ENCODE measurements at places on chromosomes 5 and 9. TPM values are rescaled to one million over a fixed set of nuclear protein-coding genes. Genes with fewer than 3 reads are reported as not detected.

Gene ARRDC3
- 60.3 TPM for total RNA-seq

Gene SLC34A1
- not detected for total RNA-seq

Gene TMEFF1
- total RNA-seq, result not detected

Gene PCDHA3
- total RNA-seq, result 0.25 TPM

Gene ITGA2
- total RNA-seq, result 1.5 TPM

Gene AGXT2
- not detected for total RNA-seq

Gene SPINK13
- total RNA-seq, result not detected

Gene LHX3
- not detected for total RNA-seq

Gene GRXCR2
- not detected for total RNA-seq

Gene CTSV
- total RNA-seq, result 0.28 TPM

Gene ADGRV1
- total RNA-seq, result 0.56 TPM

Gene HTR1A
- not detected for total RNA-seq

Gene DRD1
- 0.96 TPM for total RNA-seq

Gene OR4F3
- not detected for total RNA-seq

Gene KIF20A
- 3.2 TPM for total RNA-seq

Gene TSLP
- 1.1 TPM for total RNA-seq

Gene TMC1
- 0.56 TPM for total RNA-seq

Gene GFI1B
- total RNA-seq, result not detected

Gene KCNV2
- total RNA-seq, result not detected

Gene OTP
- not detected for total RNA-seq

Gene SYNPO
- 18.8 TPM for total RNA-seq

Gene FAT2
- not detected for total RNA-seq

Gene GMCL2
- total RNA-seq, result not detected

Gene IFNA13
- not detected for total RNA-seq

Gene CDH6
- 8.8 TPM for total RNA-seq

Gene RAD17
- 9.8 TPM for total RNA-seq

Gene WDR38
- not detected for total RNA-seq

Gene PTPN3
- 4.7 TPM for total RNA-seq

Gene CYLC2
- total RNA-seq, result not detected

Gene SURF6
- total RNA-seq, result 10.5 TPM

Gene ADAMTS12
- total RNA-seq, result 24.9 TPM

Gene CETN3
- 5.8 TPM for total RNA-seq

Gene MAMDC4
- total RNA-seq, result 1.9 TPM

Gene RNF130
- total RNA-seq, result 165 TPM

Gene CORO2A
- 0.56 TPM for total RNA-seq

Gene MEIKIN
- total RNA-seq, result not detected

Gene FABP6
- not detected for total RNA-seq

Gene TTC23L
- not detected for total RNA-seq

Gene MCCC2
- 41.5 TPM for total RNA-seq

Gene ADAMTSL1
- total RNA-seq, result 7.3 TPM

Gene SH3GL2
- total RNA-seq, result not detected

Gene FAXDC2
- total RNA-seq, result 31.8 TPM

Gene CCL21
- 58.3 TPM for total RNA-seq
